Retina (tissue), 1 donor: ENCODE measurements at places on chromosomes 3 and 15.

DNA sequence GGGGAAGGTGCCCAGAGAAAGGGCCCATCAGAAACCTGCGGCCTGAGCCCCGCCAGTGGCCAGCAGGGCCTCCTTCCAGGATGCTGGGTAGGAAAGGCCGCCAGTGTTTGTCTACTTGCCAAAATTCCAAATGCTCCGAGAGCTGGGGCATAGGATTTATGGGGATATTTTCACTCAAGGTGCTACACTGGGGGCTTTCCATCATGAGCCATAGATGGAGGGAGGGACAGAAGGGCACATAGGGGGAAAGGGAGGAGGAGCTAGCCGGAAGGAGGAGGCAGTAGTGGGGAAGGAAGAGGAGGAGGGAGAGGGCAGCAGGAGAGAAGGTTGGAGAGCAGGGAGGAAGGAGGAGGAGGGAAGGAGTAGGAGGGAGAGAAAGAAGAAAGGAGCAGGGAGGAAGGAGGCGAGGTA is 494.7 kb upstream of the PROK2 start:
- DNase-seq = no peak

- no peak for DNase-seq
These were observed 18.7 kb downstream of the TMEM43 start for GRCh38 chr3:14143271-14144225.

DNA sequence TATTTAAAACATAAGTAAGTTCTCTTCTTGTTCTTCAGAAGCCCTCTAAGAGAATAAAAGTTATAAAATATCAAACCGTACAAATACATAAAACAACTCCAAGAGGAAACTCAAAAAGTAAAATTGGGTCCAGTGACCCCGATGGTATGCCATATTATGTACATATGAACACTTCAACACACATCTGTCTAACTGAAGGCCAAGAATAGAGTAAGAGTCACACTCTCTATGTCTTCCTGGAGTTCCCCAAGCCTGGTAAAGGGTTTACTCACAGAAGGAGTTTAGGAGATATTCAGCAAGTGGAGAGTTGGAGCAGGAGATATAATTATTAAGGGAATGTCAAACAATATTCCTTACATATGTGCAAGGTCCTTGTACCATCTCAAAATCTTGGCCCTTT is 101.3 kb upstream of the EIF1B start:
- no peak for DNase-seq

- no peak for DNase-seq
These were observed 416.5 kb upstream of the TGFBR2 start for GRCh38 chr3:30189900-30190299.

DNA sequence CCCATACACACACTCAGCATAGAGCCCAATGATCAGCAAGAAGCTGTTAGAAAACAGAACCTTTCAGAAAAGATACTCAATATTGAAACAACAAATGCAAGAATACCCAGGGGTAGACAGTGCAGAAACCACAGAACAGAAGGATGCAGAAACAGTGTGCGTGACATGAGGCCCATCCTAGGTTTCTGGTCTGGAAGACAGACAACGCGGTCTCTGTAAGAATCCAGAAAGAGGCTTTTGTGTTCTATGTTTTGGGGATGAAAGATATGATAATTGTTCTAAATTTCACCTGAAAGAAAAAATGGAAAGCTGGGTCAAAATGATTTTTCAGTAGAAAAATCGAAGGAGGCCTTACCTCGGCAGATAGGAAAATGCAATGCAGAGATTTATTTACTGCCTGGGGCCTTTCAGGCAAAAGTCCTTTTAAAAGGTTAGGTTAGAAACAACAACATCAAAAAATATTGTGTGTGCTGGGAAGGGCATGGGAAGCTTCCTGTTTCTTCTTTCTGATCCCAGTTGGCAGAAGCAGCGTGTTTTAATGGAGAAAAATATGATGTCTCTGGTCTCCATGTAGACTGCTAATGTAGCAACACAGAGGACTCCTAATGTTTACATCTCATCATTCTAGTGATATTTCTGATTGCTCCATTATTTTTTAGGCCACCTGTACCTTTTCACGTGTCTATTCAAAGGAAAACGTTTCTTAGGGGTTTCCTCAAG is 17.0 kb downstream of the SYNM start:
- no peak for DNase-seq

- DNase-seq = no peak
These were observed 866.1 kb downstream of the NSUN3 start for GRCh38 chr3:94928921-94929320.

- DNase-seq = no peak
These were observed 52.6 kb upstream of the ATP11B start for GRCh38 chr3:182740710-182741109.

- DNase-seq = no peak
These were observed 24.4 kb upstream of the GOLM2 start for GRCh38 chr15:44264148-44264547.

DNA sequence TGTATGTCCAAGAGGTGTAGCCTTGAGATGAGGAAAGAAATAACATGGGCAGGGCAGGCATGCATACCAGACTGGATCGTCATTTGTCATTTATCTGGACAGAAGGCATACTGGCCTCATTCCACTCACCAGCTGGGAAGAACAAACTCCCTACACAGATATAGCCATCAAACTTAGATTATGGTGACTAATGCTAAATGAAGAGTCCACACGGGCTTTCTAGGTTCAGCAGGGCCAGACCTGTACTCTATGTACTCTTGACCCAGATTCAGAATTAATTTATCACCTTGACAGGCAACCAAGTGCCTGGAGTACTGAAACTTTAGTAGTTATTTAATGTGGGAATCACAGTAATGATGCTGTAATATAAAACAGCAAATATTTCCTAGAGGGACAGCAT is 164.3 kb upstream of the IL12A start:
- no peak for DNase-seq

DNA sequence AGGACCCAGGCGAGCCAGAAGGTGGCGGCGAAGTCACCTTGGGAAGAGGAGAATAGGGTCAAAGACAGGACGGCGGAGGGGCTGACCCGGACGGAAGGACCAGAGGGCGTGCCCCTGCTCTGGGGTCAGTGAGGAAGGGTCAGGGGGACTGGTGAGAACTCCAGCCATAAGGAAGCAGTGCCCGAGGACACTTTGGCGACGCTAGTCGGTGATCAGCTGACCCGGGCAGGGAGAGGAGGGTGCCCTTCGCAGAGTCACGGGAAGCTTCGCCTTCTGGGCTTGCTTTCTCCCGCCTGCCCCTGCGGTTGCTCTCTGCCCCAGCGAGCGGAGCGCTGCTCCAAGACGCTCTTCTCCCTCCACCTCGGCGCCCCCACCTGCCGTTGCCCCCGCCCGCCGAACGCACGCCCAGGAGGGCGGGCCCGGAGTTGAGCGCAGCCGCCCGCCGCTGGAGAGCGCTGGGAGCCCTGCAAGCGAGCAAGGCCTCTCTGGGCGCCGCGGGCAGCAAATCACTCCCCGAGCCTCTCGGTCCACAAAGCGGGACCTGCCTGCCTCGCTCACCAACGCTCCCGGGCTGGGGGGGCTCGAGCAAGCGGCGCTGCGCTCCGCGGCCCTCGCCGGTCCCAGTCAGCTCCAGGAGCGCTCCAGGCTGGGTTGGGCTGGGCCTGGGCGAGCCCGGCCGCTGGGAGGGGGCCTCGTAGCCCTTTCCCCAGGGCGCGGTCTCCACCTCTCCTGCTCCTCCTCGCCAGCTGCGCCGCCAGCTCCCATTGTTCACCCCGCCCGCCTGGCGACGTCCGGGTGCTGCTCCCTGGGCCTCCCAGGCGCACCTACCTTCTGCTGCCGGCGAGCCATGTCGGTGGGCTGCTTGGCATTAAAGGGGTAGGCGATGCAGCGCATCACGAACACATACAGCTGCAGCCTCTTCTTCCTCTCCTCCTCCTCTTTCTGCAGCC is 1.2 kb downstream of the CADPS start:
- peak; percentile 91 for DNase-seq

DNA sequence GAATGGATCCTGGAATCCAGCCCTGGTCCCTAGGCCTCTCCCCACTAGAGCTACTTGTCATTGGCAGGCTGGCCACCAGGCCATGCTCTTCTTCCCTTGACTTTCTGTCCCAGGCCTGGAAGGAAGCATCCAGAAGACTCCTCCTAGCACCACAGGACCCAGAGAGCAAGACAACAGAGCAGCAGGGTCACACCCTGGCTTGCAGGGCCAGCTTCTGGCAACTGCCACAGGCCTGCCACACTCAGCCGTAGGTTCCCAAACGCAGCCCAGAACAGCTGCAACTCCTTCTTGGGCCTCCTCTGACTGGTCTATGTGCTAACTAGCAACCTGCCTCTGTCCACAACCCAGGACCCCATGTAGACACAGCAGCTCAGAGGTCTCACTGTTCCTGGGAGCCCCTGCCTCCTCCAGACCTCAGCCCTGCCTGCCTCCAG is 36.8 kb upstream of the RPL32 start:
- no peak for DNase-seq

DNA sequence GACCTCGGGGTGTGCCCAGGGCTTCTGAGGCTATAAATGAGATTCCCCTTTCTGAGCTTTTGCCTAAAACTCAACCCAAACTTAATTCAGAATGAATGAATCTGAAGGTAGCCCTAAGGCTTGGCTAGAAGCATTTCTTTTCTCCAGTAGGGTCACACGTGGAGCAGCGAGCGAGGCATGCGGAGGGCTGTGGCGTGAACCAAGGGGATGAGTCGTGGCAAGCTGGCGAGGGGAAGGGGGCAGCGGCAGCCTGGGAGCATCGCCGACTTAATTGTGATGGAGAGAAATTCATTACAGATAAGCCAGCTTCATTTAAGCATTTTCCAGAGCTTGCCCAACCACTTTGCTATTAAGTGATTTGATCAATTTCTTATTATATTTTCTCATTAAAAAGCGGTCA is 79.9 kb downstream of the CHSY1 start:
- DNase-seq = no peak

DNA sequence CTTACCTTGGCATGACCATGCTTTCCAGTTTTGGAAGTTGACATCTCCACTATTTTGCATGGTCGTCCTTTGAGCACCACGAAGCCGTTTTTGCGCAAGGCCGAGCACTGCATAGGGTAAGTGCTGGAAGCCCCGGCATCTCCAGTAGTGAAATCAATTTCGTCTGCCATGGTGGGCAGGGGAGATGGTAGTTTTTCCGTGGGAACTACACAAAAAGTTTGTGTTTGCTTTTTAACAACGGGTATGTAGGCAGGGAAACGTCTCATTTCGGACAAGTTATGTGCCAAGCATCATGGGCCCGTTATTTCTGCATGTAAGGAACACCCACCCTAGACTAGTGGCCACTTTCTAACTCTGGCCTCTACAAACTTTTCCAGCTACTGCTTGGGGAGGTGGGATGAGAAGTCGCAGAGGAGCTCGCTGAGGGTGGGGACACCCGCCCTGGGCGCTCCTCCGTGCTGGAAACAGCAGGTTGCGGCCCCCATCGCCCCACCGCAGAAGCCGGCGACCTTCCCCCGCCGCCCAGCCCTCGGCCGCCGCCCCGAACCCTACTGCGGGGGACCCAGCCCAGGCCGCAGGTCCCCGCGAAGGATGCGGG is 701 bp downstream of the EIF5A2 start:
- DNase-seq = peak; percentile 55

- no peak for DNase-seq
These were observed 379.2 kb downstream of the VPS13C start for GRCh38 chr15:61681038-61681418.

DNA sequence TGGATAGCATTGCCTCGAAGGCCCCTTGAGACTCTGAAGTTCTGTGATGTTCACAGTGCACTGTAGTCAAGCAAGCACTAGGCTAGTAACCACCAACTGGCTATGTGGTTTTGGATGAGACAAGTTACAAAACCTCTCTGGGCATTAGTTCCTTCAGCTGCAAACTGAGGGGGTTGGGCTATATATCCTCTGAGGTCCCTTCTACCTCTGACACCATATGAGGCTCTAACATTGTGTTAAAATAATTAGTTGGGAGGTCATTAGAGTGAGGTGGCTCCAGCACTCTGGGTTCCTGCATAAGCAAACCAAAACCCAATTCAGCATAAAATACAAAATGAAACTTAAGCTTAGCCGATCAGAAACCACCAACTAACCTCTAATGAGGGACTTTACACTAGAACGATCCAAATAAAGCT is 209.5 kb upstream of the LRRN1 start:
- no peak for DNase-seq

DNA sequence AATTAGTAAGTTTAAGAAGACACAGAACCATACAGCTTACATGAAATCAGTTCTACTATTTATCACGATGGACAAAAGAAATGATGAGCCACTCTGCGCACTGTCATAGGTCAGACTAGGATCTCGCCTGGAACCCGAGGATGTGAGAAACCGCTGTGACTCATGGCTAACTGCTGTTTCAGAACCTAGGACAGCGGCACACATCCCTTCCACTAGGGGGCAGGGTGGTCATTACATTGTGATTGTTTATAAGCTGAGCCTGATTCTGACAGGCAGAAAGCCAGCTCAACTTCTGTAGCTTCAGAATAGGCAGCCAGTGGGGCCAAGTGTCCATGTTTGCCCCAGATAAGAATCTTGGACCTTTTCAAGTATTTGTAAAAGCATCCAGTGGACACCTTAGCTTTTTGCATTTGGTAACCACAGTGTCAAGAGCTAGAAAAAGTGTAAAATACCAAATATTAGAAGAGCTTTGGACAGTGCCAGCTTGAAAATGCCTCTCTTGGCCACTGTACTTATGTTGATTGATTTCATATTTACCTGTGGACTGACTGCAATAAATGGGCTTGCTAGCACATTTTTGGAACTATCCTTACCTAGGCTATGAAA is 115.8 kb downstream of the KBTBD8 start:
- peak; percentile 83 for DNase-seq

DNA sequence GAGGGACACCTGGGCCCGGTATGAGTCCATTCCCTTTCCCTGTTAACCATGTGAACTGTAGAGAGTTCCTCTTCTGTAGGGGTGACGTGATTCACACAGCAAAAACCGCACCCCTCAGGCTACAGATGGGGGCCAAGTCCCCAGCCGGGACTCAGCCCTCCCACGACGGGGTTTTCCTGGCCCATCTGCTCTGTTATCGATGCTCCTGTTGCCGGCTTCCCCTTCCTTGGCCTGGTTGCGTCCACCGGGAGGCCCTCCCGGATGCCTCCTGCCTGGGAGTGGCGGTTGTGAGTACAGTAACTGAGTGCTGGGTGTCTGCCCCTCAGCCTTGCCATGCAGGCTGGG is 817 bp upstream of the PLXNA1 start:
- no peak for DNase-seq

- DNase-seq = peak; percentile 82
These were observed 643 bp upstream of the RNU5B-1 start for GRCh38 chr15:65303687-65304380.

DNA sequence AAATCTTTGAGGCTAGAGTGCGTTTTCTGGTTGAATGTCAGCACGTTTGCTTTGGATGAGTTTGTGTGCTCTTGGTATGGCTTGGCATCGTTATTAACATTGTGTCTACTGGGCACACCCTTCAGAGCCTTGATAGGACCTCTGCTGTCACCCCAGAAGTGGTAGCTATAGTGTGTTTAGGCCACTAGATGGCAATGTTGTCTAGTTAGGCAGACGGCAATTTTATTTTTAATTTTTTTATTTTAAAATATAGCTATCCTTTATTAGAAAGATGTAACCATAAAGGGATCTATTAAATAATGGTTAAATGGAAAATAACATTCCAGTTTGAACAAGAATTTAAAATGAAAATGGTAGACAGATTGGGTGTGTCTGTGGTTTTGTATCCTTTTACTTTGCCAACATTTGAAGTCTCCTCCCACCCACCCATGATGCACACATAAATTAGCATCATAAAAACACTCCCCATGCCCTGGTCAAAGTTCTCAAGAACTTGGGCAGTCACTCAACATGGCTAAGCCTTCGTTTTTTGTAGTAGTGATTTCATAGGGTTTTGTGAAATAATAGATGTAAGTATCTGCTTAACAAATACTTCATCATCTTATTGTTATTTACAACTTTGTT is 200.7 kb downstream of the KCNH8 start:
- DNase-seq = no peak
